Activated CD4-positive, alpha-beta memory T cell treated with anti-CD3 and anti-CD28 coated beads for 36 hours (primary cell): ENCODE measurements at places on chromosomes 2 and 18. TPM values are rescaled to one million over a fixed set of nuclear protein-coding genes. Genes with fewer than 3 reads are reported as not detected.

Gene AMER3
- total RNA-seq, result not detected

Gene FOXD4L1
- 0.12 TPM for total RNA-seq

Gene LAMA3
- 0.07 TPM for total RNA-seq

Gene KCMF1
- 94.1 TPM for total RNA-seq

Gene DNAJC27
- 6.9 TPM for total RNA-seq

Gene KCNE4
- not detected for total RNA-seq

Gene ZAP70
- total RNA-seq, result 160 TPM

Gene KCNS3
- total RNA-seq, result 0.17 TPM

Gene GPR39
- not detected for total RNA-seq

Gene CNTNAP5
- total RNA-seq, result not detected

Gene CASP10
- total RNA-seq, result 15.9 TPM
